ENCODE measurements at places on chromosomes 2 and 18.

GRCh38 chr2:44582363-44583008 is 220.7 kb downstream of the CAMKMT start:
- DNase-seq, result no peak

DNA sequence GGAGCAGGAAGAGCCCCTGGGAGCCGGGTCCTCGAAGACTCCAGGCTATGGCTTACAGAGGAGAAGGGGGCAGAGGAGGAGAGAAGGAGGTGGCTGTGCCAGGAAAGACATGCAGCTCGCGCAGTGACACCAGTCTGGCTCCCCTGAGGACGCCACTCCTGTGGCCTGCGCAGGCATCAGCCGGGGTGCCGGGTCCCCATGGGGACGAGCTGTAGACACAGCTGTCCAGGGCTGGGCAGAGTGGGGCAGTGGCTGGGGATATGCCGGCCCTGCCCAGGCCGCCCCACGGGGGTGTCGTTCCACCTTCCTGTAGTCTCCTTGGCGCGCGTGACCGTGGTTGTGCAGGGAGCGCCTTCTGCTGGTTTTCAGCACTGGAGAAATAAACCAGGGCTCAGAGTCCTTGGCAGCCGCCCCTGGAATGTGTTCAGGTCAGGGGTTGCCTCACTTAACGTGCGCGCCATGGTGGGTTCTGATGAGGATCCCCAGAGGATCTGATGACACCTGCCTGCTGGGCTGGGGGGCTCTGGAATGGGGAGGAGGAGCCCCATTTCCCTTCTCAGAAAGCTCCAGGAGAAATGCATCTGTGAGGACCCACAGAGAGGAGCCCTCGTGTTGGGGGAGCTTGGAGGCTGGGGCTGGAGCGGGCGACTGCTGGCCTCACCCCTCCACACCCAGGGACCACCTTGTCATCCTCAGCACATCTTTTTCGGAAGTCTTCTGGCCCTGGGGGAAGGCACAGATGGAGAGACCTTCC is 26.7 kb downstream of the RAMP1 start:
- no peak for DNase-seq

DNA sequence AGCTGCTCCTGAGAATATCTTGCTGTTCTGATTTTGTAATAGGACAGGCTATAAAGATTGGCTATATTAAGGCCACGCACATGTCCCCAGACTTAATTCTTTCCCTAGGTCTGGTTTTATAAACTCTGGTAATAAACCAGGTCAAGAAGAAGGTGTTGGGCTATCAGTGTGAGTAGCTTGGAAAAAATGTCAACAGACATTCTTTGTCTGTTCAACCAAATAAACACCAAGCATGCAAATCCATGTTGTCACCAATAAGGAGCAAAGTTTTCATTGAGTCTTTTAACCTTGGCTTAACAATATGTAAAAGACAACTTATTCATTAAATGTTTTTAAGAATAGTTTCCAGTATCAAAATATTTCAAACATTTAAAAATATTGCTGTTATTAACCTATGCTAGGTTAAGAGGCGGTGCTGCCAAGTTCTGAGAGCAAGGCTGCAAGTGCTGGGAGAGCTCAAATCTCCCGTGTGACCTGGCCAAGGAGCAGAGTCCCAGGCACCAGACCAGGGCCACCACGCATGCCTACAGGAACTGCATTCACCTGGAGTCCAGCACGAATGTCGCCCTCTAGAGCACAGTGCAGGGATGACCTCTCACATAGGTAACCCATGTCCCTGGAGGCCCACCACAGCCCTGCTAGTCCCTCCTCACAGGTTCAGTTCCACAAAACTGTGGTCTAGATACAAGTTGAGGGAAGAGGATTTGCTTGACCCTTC is 120.5 kb upstream of the POU3F3 start:
- no peak for DNase-seq

- no peak for DNase-seq
These were observed 71.2 kb downstream of the CTAGE1 start for GRCh38 chr18:22346401-22346952.

DNA sequence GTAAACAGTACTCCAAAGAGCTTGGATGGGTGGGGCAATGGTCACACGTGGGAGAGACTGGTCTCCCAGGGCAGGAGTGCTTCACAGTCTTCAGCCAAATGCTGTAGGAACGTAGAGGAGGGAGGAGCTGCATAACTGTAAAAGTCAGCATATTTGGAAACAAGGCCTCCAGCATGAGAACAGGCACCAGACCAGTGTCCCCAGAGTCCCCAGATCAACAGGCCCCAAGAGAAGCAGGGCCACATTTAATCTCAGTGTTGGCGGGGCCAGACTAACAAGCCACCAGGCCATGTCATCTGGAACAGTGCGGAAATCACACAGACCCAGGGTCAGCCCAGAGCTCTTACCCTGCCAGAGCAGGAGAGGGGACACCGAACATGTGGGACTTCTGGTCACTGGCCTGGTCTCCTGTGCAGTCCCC is 63.2 kb downstream of the ADCY3 start:
- no peak for DNase-seq

- no peak for DNase-seq
These were observed 274.5 kb downstream of the TSN start for GRCh38 chr2:122029945-122030344.

All from activated CD8-positive, alpha-beta memory T cell treated with anti-CD3 and anti-CD28 coated beads for 1 hour (primary cell).